ENCODE measurements at places on chromosomes 1 and 21. TPM values are rescaled to one million over a fixed set of nuclear protein-coding genes. Genes with fewer than 3 reads are reported as not detected.

The MEGF6 gene
- total RNA-seq: 20.7 TPM

The TIAM1 gene
- 55.7 TPM for total RNA-seq

DNA sequence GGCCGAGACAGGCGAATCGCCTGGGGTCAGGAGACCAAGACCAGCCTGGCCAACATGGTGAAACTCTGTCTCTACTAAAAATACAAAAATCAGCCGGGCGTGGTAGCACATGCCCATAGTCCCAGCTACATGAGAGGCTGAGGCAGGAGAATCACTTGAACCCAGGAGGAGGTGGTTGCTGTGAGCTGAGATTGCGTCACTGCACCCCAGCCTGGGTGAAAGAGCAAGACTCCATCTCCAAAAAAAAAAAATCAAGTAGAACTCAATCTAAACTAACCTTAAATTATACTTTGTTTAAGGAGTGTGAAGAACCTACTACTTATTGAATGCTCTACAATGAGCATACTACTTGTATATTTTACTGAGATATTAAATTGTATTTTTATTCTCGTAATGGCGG, 30.5 kb upstream of the RNF186 start:
- DNase-seq: no peak

DNA sequence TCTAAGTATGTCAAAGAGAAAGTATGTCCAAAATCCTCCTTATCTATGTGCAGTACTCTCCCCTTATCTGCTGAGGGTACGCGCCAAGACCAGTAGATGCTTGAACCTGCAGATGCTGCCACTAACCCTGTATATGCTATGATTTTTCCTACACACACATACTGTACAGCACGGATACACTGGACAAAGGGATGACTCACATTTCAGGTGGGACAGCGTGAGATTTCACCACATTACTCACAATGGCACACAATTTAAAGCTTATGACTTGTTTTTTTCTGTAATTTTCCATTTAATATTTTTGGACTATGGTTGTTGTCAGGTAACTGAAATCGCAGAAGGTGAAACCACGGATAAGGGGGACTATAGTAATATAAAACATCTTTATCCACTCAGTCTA, 4.1 kb downstream of the ORC1 start:
- DNase-seq: no peak

GRCh38 chr1:10378081-10378841, 20.6 kb upstream of the PGD start:
- DNase-seq: no peak

DNA sequence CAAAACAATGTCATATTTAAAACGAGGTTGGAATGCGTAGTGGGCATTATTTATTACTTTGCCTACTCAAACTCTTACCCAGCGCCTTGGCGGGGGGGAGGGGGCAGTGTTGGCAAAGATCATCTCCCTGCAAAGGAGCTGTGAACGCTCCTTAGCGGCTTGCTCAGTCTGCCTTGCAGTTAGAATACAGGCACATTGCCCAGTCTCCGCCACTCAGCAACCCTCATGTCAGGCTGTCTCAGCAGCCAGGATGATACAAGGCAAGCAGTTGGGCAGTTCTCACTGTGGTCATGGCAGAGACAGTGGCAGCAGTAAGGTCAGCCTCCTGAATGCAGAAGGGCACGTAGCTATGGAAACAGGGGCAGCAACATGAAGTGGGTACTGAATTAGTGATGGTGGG, 170.4 kb upstream of the KCNK2 start:
- DNase-seq: no peak

DNA sequence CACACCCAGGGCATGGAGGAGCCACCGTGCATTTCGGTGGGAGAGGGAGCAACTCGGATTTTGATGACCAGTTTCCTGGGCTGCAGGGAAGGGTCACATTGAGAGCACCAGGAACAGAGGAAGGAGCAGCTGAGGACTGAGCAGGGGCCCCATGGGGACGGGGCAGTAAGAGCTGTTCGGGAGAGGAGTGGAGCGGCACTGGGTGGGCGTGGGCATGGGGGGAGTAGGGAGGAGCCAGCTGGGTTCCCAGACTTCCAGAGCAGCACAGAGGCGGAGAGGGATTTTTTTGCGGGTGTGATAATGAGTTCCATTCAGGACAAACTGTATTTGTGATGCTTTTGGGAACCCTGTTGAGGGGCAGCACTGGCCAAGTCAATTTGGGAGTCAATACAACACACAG, 17.4 kb upstream of the GPR153 start:
- DNase-seq: no peak

DNA sequence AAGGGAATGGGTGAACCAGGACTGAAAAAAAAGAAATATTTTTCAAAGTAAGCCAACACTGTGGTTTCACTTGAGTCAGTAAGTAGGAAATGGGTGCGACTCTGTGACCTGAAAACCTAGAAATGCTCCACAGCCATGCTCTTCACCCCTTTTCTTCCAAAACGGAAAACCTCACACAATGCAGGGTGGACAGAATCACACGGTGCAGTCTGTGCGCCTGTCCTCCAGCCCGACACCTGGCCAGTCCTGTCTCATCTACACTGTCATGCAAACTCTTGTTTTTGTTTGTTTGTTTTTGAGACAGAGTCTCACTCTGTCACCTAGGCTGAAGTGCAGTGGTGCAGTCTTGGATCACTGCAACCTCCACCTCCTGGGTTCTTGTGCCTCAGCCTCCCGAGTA, 53.3 kb downstream of the B3GALT5 start:
- DNase-seq: no peak

DNA sequence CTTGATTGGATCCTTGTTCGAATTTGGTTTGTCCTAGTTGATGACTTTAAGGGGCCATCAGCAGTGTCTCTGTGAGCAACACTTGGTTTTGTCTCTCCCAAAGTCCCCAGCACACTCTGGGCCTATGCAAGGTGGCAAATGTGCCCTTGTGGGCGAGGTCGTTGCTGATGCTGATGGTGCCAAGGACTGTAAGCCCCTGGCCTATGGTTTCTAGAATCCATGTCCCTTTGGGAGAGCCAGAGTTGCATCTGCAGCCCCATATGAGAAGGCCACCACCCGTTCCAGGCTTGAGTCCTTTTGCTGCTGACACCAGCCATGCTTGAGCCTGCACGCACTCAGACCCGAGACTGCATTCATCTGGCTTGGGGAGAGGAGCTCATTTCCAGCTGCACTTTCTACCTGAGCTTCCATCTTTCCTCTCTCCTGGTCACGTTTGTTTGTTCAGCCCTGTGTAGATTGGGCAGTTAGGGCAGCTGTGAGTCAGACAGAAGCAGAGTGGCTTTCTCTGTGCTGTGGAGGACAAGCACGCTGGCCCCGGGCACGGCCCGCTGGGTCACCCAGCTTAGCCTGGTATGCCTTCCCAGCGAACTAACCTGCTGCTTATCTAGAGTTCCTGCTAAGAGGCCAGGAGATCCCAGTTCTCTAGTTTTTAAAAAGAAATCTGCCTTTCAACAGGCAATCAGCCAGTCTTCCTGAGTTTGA, 52.1 kb upstream of the CSF3R start:
- no peak for DNase-seq

- DNase-seq: no peak
Observed at GRCh38 chr21:33897739-33898138, 17.9 kb downstream of the ATP5PO start.

DNA sequence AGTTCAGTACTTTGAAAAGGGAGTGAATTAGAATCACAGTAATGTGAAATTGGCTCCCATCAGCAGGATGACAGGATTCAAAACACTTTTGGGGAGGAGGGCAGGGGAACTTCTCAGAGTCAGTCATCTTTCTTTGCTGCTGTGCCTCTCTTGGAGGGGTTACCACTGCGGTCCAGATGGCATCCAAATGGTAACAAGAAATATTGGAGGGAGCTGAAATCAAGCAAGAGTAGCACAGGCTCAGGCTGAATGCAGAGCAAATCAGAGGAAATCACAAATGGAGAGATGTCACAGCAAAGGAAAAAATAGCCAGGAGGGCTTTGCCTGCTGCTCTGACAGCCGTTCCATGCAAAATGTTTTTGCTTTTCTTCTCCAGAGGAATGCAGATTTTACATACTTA, 75.0 kb upstream of the C8B start:
- DNase-seq: no peak

All from activated CD4-positive, alpha-beta T cell treated with anti-CD3 and anti-CD28 coated beads, Interleukin-2, amount 10 ng/mL, durations not matched to agents 7 days and 5 days (primary cell).